ENCODE measurements at places on chromosomes 3 and 15.
A peak's percentile ranks its signal among the peaks of the same experiment; 100 is the strongest.

DNA sequence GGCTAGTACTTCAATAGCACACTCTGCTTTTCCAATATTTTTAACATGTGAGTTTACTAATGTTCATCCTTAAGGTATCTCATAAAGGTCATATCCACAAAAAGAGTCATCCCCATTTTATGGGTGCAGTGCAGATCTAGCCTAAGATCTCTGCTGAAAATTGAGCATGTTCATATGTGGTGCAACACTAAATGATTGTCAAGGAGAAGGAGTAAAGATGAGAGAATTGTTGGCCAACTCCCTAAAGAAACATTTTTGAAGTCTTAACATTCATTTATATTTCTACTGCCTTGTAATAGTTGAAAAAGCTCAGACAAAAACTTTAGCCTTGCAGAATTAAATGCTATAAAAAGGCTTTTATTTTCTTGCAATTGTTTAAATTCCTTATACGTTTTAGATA is 1159.6 kb downstream of the TBL1XR1 start:
- no peak overlapping the region for H3K27ac ChIP-seq
- no peak for DNase-seq
- no peaks in the 10 kb centered on the region for H3K36me3 ChIP-seq
- no peak overlapping the region for H3K4me3 ChIP-seq
- no peaks in the 10 kb centered on the region for H3K27me3 ChIP-seq
- no peaks in the 10 kb centered on the region for H3K4me1 ChIP-seq

DNA sequence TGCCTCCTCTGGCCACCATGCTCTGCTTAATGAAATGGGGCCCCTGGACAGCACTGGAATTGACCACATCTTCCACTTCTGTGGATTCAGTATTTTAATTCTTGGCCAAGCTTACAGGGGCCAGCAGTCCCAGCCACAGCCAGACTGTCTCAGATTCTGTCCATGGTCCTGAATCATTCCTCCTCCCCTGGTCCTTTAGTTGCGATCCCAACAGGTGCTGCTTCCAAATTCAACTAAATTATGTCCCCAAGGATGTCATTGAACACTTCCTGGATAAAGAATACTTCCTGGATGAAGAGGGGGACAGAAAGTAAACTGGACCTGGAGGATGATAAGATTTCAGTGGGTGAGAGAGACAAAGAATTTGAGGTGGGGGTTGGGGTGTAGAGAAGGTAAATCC is 111.1 kb upstream of the FOXB1 start:
- H3K4me1 ChIP-seq = no peaks in the 10 kb centered on the region
- H3K27me3 ChIP-seq = peaks cover 81% of the 10 kb centered on the region
- H3K4me3 ChIP-seq = no peak overlapping the region

- no peaks in the 10 kb centered on the region for H3K4me1 ChIP-seq
- no peak overlapping the region for H3K27ac ChIP-seq
- no peaks in the 10 kb centered on the region for H3K27me3 ChIP-seq
Measured at GRCh38 chr3:181974198-181974597, 262.5 kb downstream of the SOX2 start.

DNA sequence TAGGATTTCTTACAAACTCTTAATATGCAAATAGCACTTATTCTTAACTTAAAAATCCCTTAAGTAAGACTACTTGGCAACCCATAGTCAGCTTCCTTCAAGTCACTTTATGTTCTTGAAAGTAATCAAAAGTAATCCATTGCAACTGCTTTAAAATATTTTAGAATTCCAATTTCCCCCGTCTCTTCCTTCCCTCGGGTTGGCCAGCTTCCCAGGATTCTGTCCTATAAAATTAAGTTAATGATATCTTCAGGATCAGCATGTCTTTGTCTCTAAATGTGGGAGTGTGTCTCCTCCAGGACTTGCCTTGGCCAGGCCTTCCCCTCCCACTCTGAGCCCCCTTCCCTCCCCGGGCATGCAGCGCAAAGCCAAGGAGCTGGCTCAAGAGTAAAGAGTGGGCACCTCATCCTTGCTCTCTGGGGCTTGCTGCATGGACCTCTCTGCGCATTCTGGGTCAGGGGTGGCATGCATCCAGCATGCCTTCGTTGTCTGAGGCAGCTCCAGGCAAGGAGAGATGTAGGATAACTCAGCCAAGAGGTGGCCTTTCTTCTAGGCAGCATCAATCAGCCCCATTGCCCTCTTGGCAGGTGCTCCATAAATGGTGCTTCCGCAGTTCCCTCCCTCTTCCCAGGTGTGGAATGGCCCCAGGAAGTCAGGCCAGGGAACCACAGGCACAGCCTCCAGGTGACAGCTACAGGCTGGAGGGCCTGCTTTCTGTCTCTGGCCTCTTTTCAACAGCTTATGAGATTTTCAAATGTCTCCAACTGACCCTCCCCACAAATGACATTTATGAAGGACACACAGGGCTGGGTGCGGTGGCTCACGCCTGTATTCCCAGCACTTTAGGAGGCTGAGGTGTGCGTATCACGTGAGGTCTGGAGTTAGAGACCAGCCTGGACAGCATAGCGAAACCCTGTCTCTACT is 108.7 kb upstream of the ALDH1A3 start:
- no peak overlapping the region for H3K27ac ChIP-seq
- no peak for DNase-seq
- peaks cover 19% of the 10 kb centered on the region for H3K27me3 ChIP-seq
- no peaks in the 10 kb centered on the region for H3K36me3 ChIP-seq
- H3K4me3 ChIP-seq = no peak overlapping the region

GRCh38 chr15:86491118-86491517 is 411.4 kb downstream of the AGBL1 start:
- no peak for DNase-seq
- no peak overlapping the region for H3K4me3 ChIP-seq
- no peaks in the 10 kb centered on the region for H3K36me3 ChIP-seq
- H3K4me1 ChIP-seq = peaks cover 4% of the 10 kb centered on the region
- H3K27ac ChIP-seq = no peak overlapping the region

GRCh38 chr3:60080648-60081047 is 1030.8 kb upstream of the CFAP20DC start:
- H3K36me3 ChIP-seq = no peaks in the 10 kb centered on the region
- no peaks in the 10 kb centered on the region for H3K27me3 ChIP-seq

GRCh38 chr15:49270541-49271421 is 100.7 kb downstream of the GALK2 start:
- H3K4me1 ChIP-seq = peaks cover 8% of the 10 kb centered on the region
- no peak overlapping the region for H3K27ac ChIP-seq
- no peak overlapping the region for H3K4me3 ChIP-seq
- peaks cover 3% of the 10 kb centered on the region for H3K36me3 ChIP-seq

- H3K36me3 ChIP-seq = no peaks in the 10 kb centered on the region
- peaks cover 2% of the 10 kb centered on the region for H3K4me1 ChIP-seq
- H3K27ac ChIP-seq = no peak overlapping the region
- peaks cover 71% of the 10 kb centered on the region for H3K27me3 ChIP-seq
Measured at GRCh38 chr3:194332858-194333211, 18.3 kb downstream of the CPN2 start.

DNA sequence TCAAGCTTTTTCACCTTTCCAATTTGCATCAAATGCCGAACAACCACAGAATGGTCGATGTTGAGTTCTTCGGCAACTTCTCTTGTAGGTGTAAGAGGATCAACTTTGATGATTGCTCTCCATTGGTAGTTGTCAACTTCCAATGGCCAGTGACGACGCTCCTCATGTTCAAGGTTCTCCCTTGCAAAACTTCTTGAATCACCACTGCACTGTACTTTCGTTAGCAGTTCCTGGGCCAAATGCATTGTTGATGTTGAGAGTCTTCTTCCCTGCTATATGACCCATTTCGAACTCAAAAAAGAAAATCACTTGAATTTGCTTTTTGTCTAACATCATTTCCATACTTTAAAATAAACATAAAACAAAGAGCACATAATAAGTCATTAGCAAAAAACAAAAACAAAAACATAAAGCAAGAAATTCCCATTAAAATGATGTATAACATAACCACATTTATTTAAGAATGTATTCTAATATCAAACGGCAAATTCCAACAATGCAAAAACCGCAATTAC is 71.2 kb upstream of the AP4E1 start:
- no peak overlapping the region for H3K4me3 ChIP-seq
- H3K27ac ChIP-seq = no peak overlapping the region
- peaks cover 8% of the 10 kb centered on the region for H3K27me3 ChIP-seq
- peaks cover 3% of the 10 kb centered on the region for H3K36me3 ChIP-seq

- H3K36me3 ChIP-seq = no peaks in the 10 kb centered on the region
- peaks cover 43% of the 10 kb centered on the region for H3K4me1 ChIP-seq
- peak; percentile 21 for DNase-seq
- H3K27me3 ChIP-seq = no peaks in the 10 kb centered on the region
- peak overlapping the region; percentile 65 for H3K27ac ChIP-seq
Measured at GRCh38 chr3:50320853-50321335, 1.7 kb downstream of the HYAL2 start.

GRCh38 chr3:157559401-157559800 is 56.2 kb upstream of the VEPH1 start:
- H3K4me3 ChIP-seq = no peak overlapping the region
- no peaks in the 10 kb centered on the region for H3K4me1 ChIP-seq
- H3K27me3 ChIP-seq = peaks cover 8% of the 10 kb centered on the region
- H3K36me3 ChIP-seq = no peaks in the 10 kb centered on the region

GRCh38 chr15:88201207-88201606 is 55.3 kb downstream of the NTRK3 start:
- H3K27ac ChIP-seq = no peak overlapping the region
- H3K36me3 ChIP-seq = no peaks in the 10 kb centered on the region
- DNase-seq = no peak
- no peaks in the 10 kb centered on the region for H3K4me1 ChIP-seq
- H3K27me3 ChIP-seq = peaks cover 73% of the 10 kb centered on the region

- no peak for DNase-seq
- no peak overlapping the region for H3K27ac ChIP-seq
- peaks cover 4% of the 10 kb centered on the region for H3K4me1 ChIP-seq
- H3K4me3 ChIP-seq = no peak overlapping the region
Measured at GRCh38 chr3:169980055-169980454, 13.4 kb downstream of the SEC62 start.

DNA sequence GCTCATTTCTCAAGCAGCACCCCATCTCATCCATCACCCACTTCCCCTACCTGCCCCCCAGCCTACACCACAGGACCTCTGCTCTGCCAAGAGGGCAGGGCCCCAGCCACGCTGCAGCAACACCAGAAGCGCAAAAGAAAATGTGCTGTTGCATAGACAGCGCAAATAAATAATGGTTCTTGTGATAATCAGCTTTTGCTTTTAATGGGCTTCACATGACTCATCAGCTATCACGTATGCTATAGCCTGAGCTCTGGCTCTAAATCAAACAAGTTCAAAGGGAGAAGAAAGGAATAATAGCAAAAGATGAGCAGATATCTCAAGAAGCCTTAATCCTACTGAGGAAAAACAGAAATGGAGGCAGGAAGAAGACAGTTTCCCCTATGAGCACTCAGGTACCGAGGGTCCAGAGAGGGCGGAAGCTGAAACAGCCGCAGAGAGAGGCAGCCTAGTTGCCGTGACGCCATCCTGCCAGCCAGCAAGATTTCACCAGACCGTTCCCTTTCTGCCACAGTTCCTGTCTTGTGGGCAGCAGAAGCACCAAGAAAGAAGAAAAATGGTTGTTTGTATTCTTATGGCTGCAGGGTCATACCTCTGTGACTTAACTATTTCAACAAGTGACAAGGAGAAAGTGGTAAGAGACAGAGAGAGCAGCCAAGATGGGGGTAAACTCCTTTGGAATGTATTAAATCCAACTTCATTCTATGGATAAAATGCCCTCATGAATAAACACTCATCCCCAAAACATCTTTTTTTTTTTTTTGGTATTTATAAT is 22.0 kb downstream of the RAB27A start:
- DNase-seq = peak; percentile 73
- H3K27me3 ChIP-seq = no peaks in the 10 kb centered on the region
- peaks cover 91% of the 10 kb centered on the region for H3K4me1 ChIP-seq
- H3K36me3 ChIP-seq = peaks cover 21% of the 10 kb centered on the region
- peak overlapping the region; percentile 93 for H3K27ac ChIP-seq
- H3K4me3 ChIP-seq = peak overlapping the region; percentile 59

- H3K4me3 ChIP-seq = no peak overlapping the region
- DNase-seq = no peak
- H3K36me3 ChIP-seq = no peaks in the 10 kb centered on the region
- H3K27me3 ChIP-seq = peaks cover 51% of the 10 kb centered on the region
- H3K27ac ChIP-seq = no peak overlapping the region
Measured at GRCh38 chr3:40741729-40742128, 217.0 kb downstream of the ZNF621 start.
